ENCODE measurements at places on chromosomes 2 and 18.

DNA sequence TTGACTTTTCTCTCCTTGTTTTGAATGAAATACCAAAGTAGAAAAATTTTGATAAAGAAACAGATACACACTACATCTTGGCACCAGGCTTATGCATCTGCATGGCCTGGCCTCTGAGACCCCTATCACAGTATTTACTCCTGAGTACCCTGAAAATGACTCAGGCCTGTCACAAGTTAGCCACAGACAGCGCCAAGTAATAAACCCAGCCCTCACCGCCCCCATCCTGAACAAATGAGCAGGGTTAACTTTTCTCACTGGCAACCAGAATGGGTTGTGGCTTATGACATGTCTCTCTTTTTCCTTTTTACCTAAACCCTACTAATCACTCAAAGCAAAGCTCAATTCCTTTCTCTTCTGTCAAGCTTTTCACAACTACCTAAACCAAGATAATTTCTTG lies 35.3 kb downstream of the SPRED2 start:
- no peak for DNase-seq

DNA sequence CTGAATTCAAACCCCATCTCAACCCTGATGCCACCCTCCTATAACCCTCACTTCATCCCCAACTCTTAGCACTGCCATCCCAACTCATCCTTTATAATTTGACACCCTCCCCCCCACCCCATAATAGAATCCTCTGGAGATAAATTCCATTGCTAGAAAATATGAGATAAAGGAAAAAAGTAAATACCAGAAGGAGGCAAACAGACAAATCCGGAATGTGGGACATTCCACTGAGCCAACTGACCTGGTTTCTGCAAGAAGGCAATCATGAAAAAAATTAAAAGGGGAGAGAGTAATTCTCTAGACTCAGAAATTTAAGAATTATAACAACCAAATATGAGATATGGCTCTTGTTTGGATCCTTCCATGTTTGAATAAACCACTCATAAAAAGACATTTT lies 132.4 kb downstream of the CYP26B1 start:
- DNase-seq, result no peak

DNA sequence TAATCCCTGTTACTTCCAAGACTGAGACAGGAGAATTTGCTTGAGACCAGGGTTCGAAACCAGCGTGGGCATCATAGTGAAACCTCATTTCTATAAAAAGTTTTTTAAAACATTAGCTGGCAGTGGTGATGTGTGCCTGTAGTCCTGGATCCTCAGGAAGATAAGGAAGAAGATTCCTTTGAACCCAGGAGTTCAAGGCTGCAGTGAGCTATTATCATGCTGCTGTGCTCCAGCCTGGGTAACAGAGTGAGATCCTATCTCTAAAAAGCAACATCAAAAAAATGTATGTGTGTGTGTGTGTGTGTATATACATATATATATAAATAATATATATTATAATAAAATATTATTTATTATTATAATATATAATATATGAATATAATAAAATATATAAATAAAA lies 1417.6 kb upstream of the CDH2 start:
- DNase-seq, result no peak

- no peak for DNase-seq
Observed at GRCh38 chr2:213166109-213166508, 14.7 kb upstream of the IKZF2 start.

- no peak for DNase-seq
Observed at GRCh38 chr2:213069531-213069930, 81.9 kb downstream of the IKZF2 start.

DNA sequence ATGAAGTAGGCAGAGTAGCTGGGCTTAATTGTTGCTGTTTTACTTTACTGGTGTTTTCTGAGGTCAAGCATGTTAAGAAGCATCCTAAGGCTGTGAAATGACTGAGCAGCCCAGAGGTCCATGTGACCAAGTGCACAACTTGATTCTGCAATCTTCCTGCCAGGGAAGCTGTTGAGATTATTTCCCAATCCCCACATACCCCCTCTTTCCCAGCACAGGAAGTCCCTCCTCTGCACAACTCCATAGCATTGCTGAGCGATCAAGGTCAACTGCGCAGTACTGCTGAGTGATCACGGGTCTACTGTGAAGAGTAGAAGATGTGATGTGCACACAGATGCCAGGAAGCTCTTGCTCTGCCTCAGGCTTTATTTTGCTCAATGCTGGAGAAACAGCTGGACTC lies 105.8 kb downstream of the GALNT14 start:
- DNase-seq, result no peak

DNA sequence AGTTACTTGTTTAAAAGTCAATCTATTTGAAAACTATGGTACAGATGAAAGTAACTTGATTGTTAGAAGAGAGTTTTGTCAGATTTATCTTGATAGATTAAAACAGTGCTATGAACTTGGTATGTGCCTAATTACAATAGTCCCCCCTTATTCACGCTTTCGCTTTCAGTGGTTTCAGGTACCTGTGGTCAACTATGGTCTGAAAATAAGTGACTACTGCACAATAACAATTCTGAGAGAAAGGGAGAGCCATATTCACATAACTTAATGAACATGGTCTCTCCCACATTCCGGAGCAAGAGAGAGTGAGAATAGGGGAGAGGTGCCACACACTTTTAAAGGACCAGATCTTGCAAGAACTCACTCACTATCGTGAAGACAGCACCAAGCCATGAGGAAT lies 13.2 kb upstream of the MAP4K4 start:
- DNase-seq, result no peak

- DNase-seq, result no peak
Observed at GRCh38 chr2:226609366-226609765, 190.3 kb downstream of the IRS1 start.

DNA sequence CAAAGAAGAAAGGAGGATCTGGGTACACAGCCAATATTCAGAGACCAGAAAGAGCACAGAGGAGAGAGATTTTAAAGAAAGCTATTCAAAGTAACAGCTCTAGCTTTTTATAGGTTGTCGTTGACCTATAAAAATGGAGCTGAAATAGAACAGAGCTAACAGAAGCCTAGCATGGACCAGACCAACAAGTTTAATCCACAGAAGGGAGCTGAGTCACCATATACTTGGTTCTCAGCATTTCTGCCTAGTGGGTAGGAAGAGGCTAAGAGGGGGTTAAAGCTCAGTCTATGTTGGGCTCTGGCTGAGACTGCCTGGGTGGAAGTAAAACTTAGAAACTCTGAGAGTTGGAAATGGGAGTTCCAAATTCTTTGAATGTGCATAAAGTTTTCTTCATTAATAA lies 678.0 kb upstream of the CDH2 start:
- DNase-seq, result no peak

DNA sequence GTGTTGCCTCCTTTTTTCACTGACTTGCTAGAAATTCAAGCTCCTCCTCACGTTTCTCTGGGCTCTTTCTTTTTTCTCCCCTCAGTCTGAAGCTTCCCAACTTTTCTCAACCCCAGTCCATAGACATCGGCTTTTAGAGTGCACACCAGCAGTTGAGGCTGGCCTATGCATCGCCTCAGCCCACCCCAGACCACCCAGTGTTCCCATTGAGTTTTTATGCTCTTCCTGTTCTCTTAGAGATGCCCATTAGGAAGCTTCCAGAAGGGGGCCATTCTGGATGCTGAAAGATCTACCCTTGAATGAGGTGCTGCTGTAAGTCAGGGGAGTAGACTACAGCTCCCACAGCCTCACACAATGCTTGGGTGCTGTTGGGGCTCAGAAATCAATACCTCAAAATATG lies 12.0 kb upstream of the GYPC start:
- no peak for DNase-seq

Measured in activated effector memory CD4-positive, alpha-beta T cell treated with Interleukin-2 at 50 U/mL for 16 hours (primary cell).